ENCODE measurements at places on chromosomes 1 and 21.

DNA sequence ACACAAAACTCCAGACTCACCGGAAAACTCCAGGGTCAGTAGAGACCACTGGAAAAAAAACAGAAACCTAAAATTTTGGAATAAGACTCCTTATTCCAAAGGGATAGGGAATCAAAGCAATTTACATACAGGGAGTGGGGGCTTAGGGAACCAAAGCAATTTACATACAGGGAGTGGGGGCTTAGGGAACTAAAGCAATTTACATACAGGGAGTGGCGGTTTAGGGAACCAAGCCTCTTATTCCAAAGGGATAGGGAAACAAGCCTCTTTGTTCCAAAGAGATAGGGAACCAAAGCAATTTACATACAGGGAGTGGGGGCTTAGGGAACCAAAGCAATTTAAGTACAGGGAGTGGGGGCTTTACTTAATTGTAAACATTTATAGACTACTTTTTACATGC lies 28.4 kb upstream of the TTLL7 start:
- no peak for DNase-seq

DNA sequence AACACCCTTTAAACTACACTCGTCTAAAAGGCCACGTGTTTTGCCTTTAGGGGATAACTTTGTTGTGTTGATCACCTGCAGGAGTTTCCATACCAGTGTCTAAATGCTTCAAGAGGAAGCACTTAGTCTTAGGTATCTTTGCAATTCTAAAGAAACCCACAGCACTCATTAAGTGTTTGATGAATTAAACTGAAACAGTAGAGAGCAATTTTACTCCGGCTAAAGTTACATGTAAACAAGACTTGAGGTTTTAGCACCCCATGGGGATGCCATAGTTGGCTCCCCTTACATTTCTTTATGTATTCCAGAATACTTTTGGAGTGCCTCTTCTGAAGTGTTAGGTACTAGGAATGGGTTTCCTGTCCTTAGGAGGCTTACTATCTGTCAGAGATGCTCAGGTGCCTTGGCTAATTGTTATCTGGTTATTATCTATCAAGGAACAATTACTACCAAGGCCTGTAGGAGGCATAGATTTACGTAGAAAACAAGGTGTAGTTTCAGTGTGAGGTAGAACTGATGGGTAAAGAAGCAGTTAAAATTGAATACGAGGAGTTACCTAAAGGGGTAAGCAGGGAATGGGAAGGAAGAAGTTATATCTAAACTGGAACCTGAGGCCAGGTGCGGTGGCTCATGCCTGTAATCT lies 176.8 kb upstream of the SAMSN1 start:
- no peak for DNase-seq

DNA sequence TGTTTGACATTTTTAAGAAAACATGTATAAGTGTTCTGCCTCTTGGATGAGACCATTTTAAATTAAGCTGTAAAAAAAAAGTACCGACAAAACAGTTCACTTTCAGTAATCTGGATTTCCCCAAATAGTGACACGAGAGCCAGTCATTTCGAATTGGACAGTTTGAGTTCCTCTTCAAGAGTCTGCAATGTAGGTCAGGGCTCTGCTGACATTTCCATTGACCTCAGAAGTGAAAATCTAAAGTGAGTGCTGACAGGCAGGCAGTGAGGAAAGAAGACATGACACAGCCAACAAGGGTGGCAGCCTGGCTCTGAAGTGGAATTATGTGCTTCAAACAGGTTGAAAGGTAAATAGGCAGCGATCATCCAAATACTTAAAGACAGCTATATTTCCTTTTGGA lies at the start of gene IL23R:
IL23R (plus strand) TSS at position 259 of the 400 bp plus-strand sequence. CDS start 1,667 bp downstream, outside the sequence.
- DNase-seq = no peak

GRCh38 chr21:33268393-33268736 lies 2.2 kb downstream of the IL10RB start:
- no peak for DNase-seq

DNA sequence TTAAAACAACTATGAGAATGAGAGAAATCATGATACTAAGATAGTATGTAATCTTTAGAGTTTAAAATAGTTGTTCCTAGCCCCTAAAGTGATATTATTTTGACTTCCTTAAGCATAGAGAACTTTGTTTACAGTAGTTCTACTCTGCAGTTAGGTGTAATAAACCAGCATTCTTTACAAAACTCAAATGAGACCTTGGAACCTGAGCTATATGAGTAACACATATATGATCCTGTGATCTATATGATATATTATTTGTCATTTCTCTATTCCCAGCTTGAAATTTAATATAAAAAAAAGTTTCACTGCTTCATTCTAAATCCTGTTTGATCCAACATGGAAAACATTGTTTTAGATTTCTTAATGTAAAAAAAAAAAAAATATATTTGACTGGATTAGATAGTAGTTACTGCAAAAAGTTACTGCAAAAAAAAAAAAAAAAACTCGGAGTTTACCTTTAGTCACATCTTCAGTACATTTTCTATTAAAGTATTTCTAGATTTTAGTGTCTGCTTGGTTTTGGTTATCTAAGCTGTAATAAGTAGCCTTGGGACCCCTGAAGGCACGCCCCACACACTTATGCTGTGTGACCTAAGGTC lies 463.8 kb downstream of the USP25 start:
- no peak for DNase-seq

DNA sequence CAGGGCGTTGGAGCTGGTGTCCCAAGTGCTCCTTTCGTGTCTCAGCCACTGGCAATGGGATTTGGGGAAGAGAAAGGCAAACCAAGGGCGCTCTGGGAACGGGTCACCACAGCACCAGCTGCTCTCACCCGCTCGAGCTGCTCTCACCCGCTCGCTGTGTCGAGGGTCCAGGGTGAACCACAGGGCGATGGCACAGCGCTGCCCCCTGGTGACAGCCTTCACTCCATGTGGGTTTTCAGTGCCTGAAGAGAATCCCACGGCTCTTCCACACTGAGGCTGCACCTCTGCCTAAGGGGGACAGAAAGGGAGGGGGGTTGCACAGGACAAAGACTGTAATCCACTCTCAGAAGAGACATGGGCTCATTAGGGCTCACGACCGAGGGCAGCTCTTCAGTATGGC lies 7.1 kb upstream of the CLDN19 start:
- DNase-seq = no peak

Data from vagina (tissue), 2 donors.